LHCN-M2 (cell line): ENCODE measurements at places on chromosomes 4 and X. TPM values are rescaled to one million over a fixed set of nuclear protein-coding genes. Genes with fewer than 3 reads are reported as not detected.

Gene RAB9B
- total RNA-seq: under 0.01 and 0.13 TPM in 2 replicates

Gene ZFP92
- total RNA-seq: not detected in 2 replicates

Gene PRDM8
- total RNA-seq: 74.3 and 86.8 TPM in 2 replicates

Gene WFS1
- 19.5 and 23.3 TPM in 2 replicates for total RNA-seq

Gene STBD1
- 13.3 and 13.9 TPM in 2 replicates for total RNA-seq

Gene VCX3A
- not detected in 2 replicates for total RNA-seq

Gene TEX13C
- total RNA-seq: not detected in 2 replicates

Gene ITIH6
- total RNA-seq: not detected in 2 replicates

Gene ZNF141
- total RNA-seq: 8.5 and 9.2 TPM in 2 replicates

Gene VCX2
- not detected in 2 replicates for total RNA-seq

- no peak for DNase-seq
Measured at GRCh38 chrX:47061238-47061919, 16.9 kb upstream of the RGN start.

DNA sequence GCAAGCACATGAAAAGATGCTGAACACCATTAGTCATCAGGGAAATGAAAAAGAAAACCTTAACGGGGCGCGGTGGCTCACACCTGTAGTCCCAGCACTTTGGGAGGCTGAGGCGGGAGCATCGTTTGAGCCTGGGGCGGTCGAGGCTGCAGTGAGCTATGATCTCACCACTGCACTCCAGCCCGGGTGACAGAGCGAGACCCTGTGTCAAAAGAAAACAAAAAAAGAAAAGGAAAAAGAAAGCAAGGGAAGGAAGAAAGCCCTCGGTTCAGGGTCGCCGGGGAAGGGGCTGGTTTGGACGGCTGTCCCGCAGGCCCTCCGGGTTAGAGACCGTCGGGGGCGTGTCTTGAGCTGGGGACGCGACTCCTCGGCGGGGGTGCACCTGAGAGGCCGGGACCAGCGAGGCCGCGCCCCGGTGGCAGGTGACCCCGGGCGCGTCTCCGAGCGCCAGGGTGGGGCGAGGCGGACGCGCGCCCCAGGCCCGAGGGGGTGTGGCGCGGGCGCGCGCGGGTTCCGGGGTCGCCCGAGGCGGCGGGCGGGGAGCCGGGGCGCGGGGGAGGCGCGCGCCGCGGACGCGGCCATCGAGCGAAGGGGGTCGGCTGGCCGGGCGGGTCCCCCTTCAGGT lies 478 bp upstream of the PLXNA3 start:
- DNase-seq: no peak

GRCh38 chrX:133546441-133546840 lies 131.2 kb upstream of the GPC4 start:
- DNase-seq: no peak

DNA sequence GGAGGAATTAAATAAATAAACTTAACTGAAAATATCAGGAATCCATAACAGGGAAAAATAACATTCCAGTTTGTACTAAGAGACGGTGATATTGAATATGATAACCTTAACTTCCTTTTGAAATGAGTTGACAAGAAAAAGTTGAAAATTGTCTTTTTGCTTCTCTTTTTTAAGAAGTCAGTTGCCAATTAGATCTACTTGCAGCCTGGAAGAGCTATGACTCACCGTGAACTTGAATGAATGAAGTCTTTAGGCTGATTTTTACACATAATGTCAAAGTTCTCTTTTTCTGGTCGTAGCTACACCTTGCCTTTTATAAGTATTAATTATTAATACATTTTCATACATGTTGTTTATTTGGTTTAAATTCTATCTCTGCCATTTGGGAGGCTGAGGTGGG lies 94.4 kb upstream of the HPGD start:
- no peak for DNase-seq

DNA sequence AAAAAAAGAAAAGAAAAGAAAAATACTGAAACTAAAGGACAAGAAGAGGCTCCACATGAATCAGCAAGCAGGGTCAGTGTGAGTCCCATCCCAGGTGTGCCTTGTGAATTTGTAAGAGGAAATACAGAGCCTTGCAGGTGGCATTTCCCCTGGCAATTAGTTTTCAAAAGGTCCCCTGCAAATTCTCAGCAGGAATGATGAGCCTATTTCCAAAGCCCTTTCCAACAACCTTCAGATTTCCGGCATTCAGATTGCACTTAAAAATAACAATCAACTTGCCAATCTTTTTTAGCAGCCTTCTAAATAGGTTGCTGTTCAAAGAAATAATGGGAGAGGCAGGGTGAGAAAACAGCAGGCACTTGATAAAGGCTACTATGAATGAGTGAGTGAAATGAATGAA lies 66.4 kb upstream of the OR13H1 start:
- DNase-seq: no peak

DNA sequence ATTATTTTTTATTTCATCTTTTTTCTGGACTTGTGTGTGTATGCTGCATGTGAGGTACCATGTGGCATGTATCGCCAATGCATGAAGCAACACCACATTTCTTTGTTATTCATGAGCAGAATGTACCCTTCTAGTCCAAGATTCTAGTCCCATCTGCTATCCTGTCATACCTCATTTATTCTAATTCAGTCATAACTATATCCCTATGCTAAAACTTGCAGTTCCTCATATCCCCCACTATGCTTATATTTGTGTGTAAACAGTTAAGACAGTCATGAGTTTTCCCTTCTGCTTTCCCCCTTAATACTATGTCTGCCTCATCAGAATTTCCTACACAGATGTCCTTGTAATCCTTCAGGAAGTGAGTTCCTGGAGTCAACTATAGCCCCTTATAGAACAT lies 19.7 kb downstream of the OCRL start:
- DNase-seq: no peak

DNA sequence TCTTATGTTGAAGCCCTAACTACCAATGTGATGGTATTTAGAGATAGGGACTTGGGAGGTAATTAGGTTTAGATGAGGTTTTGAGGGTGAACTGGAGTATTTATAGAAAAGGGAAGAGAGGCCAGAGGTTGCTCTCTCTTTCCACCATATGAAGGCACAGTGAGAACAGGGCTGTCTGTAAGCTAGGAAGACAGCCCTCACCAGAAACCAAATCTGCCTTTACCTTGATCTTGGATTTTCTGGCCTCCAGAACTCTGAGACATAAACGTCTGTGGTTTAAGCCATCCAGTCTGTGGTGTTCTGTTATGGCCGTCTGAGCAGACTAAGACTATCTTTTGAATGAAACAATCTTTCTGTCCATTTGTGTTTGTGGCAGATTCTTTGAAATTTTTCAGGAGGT lies 223.7 kb downstream of the PDHA2 start:
- no peak for DNase-seq

DNA sequence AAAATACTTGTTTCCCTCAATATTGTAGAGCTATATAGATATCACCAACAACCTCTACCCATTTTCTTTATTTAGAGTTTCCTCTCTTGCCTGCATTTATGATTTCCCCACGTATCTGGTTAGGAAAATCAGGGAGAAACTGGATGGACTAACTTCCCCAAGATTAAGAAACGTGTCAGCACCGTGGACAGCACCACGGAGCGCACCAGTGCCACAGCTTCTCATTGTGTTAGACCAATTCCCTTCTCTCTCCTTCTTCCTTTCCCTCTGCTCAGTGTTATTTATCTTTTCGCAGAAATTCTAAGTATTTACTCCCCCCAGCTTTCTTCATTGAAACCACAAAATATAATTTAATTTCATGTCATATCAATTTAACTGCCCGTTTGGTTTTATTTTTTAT lies 568.6 kb upstream of the BOD1L1 start:
- peak; percentile 75 for DNase-seq

DNA sequence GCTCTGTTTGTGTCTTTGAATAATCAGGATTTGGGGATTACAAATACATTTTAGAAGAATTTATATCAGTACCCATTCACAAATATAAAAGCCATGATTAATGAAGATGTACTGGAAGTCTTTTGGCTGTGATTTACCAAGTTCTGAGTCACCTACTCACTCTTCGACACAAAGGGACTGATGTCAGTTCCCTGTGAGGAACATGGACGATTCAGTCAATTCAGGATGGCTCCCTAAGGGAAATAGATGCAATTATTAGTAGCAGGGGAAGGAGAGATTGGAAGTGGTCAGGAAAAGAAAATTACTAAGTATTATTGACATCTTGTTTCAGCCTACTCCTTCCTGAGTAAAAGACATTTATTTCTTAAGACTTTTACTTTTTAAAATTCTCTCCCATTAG lies 550.7 kb upstream of the SLIT2 start:
- peak; percentile 21 for DNase-seq

- DNase-seq: peak; percentile 35
Measured at GRCh38 chr4:182554736-182555135, 311.5 kb downstream of the TENM3 start.

DNA sequence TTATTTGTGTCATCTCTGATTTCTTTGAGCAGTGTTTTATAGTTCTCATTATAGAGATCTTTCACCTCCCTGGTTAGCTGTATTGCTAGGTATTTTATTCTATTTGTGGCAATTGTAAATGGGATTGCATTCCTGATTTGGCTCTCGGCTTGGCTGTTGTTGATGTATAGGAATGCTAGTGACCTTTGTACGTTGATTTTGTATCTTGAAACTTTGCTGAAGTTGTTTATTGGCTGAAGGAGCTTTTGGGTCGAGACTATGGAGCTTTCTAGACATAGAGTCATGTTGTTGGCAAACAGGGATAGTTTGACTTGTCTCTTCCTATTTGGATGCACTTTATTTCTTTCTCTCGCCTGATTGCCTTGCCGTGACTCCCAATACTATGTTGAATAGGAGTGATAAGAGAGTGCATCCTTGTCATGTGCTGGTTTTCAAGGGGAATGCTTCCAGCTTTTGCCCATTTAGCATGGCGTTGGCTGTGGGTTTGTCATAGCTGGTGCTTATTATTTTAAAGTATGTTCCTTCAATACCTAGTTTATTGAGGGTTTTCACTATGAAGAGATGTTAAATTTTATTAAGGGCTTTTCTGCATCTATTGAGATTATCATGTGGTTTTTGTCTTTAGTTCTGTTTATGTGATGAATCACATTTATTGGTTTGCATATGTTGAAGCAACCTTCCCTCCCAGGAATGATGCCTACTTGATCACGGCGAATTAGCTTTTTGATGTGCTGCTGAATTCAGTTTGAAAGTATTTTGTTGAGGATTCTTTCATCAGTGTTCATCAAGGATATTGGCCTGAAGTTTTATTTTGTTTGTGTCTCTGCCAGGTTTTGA lies 72.7 kb upstream of the BOD1L1 start:
- DNase-seq: peak; percentile 72

DNA sequence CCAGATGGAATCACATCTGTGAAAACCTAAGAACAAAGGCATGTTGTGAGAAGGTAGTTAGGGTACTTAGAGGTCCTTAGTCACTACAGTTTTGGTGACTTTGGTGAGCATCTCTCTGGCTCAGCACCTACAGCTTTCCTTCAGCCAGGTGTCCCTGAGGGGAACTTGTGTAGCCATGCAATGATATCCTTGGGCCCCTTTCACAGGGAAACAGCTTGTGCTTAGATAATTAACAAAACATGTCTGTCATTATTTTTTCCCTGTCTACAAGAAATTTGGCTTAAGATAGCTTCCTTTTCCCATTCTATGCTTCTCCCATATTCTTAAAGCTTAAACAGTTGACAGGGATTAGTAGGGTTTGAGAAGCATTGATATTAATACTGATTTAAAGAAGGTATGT lies 63.8 kb downstream of the SLC4A4 start:
- no peak for DNase-seq

- peak; percentile 3 for DNase-seq
Measured at GRCh38 chrX:101977106-101977505, 45.3 kb upstream of the ZMAT1 start.

GRCh38 chr4:160877087-160877790 lies 1286.6 kb downstream of the FSTL5 start:
- peak; percentile 87 for DNase-seq

DNA sequence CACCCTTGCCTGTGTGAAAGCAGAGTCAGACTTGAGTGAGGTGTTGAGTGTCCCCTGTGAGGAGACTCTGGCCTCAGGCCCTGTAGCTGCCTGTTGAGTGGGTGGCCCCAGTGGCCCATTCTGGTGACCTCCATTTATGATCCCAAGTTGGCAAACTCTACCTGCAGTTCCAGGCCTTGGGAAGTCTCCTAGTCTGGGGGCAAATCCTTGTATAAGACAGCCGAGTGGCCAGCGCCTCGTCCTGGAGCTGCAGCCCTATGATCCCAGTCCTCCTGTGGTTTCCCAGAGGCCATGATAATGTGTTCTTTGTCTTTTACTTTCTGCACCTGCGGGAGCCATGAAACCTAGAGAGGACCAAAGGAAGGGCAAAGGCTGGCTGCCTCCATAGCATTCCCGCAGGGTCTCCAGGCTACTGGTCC lies 58.7 kb downstream of the NBDY start:
- no peak for DNase-seq

GRCh38 chrX:124373348-124373747 lies 27.0 kb downstream of the SH2D1A start:
- DNase-seq: no peak

DNA sequence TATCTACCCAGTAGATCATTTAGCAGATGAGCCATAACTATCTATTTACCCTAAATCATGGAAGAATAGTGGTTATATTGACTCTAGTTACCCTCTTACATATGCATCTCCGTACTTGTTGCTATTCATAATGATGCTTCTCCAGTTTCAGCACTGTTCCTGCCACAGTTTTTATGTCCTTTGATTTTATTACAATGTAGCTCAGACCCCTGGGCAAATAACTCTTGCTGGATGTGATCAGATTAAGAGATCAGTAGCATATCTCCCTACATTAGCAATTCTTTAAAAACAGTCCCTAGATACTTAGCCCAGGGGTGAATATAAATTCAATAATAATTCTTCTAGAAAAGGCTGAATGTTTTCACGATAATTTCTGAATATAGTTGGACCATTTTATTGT lies 696.5 kb downstream of the ADGRL3 start:
- no peak for DNase-seq

GRCh38 chr4:54879576-54879975 lies 221.8 kb downstream of the KIT start:
- peak; percentile 80 for DNase-seq

DNA sequence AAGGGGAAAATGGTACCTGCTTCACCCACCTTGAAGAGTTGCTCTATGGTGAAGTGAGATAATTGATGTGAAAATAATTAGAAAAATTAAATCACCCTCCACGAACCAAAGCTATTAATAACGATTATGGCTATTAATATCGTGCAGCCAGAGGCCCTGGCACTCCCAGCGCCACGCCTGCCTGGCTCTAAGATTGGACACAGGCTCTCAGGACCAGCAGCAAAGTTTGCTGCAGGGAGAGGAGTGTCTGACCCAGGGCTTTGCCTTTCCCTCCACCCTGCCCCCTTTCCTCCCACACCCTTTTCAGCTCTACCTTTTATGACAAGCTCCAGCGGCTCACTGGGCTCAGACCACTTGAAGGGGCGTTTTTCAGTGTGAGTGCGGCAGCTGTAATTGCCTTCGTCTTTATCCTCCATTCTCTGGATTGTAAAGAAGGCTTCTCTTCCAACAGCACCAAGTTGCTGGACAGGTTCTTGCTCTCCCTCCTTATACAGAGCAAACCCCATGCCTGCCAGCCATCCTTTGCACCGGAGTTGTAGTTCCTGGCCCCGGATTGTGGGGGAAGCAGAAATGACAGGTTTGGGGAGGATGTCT lies 11.5 kb downstream of the IGSF1 start:
- no peak for DNase-seq

GRCh38 chr4:147754037-147754445 lies 22.2 kb downstream of the ARHGAP10 start:
- peak; percentile 80 for DNase-seq
